ENCODE measurements at places on chromosomes 3 and 15. TPM values are rescaled to one million over a fixed set of nuclear protein-coding genes. Genes with fewer than 3 reads are reported as not detected.

CFAP92 gene
- 0.30 TPM for total RNA-seq

GRCh38 chr15:88440021-88440420, 27.2 kb downstream of the MRPL46 start:
- DNase-seq: no peak

- DNase-seq: no peak
Measured at GRCh38 chr3:100396967-100397366, 3.9 kb downstream of the TOMM70 start.

GRCh38 chr3:61570813-61571212, 9.4 kb downstream of the PTPRG start:
- DNase-seq: no peak

- DNase-seq: no peak
Measured at GRCh38 chr3:113531826-113532697, at the start of gene SIDT1. SIDT1 (plus strand) TSS chr3:113532555; CDS start chr3:113533022, 467 bp downstream.

- DNase-seq: no peak
Measured at GRCh38 chr3:50356553-50356952, 2.8 kb downstream of the TMEM115 start.

DNA sequence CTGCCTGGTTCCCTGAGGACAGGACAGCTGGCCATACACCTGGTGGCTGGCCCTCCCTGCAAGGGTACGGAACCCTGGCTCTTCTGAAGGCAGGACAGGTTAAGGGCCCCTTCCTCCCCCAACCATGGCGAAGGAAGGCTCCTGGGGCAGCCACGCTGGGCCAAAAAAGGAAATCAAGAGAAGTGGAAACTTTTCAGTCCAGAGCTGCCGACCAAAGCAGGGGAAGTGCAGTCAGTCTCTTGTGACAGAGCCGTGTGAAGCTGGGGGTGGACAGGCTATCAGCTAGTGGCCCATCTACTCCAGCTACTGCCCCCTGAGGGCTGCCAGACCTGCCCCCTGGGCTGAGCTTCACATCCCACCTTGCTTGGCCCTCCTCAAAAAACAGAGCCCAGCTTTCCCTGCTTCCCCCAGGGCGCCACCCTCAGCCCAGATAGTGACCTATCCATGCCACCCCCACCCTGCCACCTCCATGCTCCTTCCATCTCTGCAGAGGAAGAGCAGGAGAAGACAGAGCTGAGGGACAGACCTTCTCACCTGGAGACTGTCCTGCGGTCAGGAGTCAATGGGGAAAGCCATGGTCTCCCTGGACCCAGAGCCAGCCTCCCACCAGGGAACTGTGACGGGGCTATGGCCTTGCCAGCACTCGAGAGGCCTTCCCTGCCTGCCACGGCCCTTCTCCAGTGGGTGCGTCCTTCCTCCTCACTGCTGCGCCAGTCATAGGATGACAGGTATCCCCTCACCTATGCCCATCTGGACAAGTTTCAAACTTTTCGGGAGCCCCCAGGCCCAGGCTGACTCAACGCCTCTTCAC, 4.6 kb downstream of the SEMA7A start:
- DNase-seq: no peak

DNA sequence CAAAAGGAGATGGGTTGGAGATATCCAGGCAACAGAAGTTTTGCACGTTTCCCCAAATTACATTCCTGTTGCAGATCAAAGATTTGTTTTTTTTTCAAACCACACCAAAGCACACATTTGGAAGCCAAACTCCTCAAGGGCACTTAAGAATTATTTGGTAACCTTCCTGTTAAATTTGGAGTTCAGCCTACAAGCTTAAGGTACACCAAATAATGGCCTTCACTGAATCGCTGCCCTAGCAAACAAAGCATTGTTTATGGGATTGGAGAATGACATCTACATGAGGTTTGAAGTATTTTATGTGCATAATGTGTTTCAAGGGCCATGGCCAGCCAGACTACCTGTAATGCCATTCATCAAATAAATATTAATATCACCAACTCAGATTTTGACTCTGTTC, 357.9 kb downstream of the RORA start:
- no peak for DNase-seq

FETUB gene
- total RNA-seq: 0.49 TPM

MPI gene
- 23.3 TPM for total RNA-seq

DNA sequence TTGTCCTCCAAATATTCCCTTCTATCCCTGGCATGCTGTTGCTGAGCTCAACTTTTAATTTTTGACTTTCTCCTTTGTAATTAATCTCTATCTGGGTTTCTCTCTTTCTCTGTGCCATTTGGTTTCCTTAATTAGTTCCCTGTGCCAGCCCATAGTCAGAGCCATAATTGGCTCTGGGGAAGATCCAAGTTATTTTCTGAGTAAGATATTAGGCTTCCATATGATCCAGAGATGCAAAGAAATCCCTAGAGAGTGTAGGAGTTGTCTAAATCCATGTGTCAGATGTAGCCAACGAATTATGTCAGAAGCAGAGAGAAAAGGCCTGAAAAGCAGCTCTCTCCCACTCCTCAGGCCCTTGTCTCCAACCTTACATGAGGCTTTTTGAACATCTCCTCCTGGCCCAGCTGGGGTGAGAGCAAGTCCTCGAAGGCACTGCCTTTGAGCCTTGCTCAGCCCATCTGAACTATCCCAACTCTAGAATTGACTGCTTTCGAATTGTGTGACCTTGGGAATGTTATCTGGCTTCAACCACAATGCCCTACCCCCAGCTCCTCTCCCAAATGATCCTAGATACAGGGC, 46.4 kb downstream of the MOBP start:
- DNase-seq: no peak

DNA sequence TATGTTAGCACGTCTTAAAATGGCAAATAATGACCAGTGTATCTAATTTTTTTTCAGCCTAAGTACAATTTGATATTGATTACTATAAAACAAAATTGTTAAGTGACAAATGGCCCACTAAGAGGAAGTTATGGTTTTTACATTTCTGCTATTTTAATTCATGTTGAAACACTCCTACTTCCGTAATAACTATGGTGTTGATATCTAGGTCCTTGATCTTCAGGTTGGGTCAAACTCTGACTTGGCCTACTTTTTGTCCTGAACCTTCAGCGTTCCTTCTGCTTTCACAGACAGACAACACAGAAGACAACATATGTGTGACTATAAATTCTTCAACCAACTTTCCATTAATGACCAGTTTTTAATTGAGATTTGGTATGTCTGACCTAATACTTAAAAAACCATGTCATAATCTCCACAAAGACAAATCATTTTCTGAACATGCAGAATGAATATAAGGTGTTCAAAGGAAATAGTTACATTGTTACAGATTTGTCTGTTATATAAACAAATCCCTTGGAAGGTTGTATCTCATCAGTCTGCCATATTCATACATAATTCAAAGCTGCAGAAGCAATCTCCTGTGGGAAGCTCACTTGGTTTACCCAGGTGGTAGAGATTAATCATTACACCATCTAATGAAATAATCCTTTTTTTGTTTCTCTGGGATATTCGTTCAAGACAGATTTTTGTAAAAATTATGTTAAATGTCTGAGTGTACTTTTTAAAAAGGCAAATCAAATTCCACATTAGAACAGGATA, 92.1 kb upstream of the TSPAN3 start:
- DNase-seq: no peak

- no peak for DNase-seq
Measured at GRCh38 chr3:64195789-64196188, 29.5 kb downstream of the PRICKLE2 start.

DNA sequence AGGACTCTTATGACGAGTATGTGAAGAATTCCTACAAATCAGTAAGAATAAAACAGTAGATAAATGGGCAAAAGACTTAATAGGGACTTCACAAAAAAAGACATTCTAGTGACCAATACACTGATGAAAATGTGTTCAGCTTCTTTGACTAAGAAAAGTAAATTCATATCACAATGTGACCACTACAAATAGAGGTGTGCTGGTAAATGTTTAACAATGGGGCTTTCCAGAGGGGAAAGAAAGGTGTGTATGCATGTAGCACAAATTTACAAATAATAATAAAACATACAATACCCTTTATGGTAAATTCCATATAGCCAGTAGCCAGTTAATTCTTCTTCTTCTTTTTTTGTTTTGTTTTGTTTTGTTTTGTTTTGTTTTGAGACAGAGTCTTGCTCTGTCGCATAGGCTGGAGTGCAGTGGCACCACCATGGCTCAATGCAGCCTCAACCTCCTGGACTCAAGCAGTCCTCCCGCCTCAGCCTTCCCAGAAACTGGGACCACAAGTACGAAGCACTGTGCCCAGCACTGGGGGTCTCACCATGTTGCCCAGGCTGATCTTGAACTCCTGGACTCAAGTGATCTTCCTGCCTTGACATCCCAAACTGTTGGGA, 17.5 kb upstream of the NMD3 start:
- DNase-seq: no peak

DNA sequence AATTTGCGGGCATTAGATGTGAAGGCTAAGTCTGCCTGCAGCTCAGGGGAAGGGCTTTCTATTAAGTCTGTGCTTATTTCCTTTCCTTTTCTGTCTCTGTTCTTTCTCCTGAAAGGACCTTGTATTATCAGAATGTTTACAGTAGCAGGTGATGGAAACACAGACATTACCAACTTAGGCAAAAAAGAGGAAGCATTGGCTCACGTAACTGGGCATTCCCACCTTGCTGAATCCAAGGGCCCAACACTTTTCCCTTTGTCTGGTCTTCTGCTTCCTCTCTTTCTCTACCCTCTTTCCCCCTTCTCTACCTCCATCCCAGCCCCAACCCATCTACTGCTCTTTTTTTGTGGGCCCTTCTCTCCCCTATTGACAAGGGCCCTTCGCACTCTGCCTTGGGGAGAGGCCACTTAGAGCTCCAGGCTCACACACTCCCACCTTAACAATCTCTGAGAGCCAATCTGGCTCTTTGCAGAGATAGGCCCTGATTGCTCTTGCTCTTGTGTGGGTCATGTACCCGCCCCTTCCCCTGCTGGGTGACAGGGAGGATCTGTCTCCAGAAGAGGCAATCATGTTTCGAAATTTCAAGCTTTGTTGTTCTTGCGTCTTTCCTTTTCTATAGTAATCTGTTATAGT, 35.0 kb downstream of the ACAA1 start:
- no peak for DNase-seq

GRCh38 chr3:58391156-58391865, 42.3 kb downstream of the PDHB start:
- no peak for DNase-seq

CELSR3 gene
- 0.39 TPM for total RNA-seq

- DNase-seq: no peak
Measured at GRCh38 chr15:72173401-72173800, 24.2 kb downstream of the GRAMD2A start.

GOLGA6L7 gene
- total RNA-seq: not detected

- no peak for DNase-seq
Measured at GRCh38 chr3:53046171-53047170, 598 bp upstream of the SFMBT1 start.

- no peak for DNase-seq
Measured at GRCh38 chr15:71325481-71325880, 210.2 kb downstream of the THSD4 start.

- no peak for DNase-seq
Measured at GRCh38 chr15:42140383-42141070, 15.9 kb downstream of the PLA2G4F start.

ACP3 gene
- total RNA-seq: 21.8 TPM

C3orf20 gene
- not detected for total RNA-seq

GRCh38 chr3:171804618-171805389, 5.5 kb downstream of the PLD1 start:
- peak; percentile 38 for DNase-seq

- DNase-seq: no peak
Measured at GRCh38 chr3:147620906-147621305, 211.7 kb downstream of the ZIC1 start.
